IPS DF 19.7 (cell line): ENCODE measurements at places on chromosomes 6 and 20.

DNA sequence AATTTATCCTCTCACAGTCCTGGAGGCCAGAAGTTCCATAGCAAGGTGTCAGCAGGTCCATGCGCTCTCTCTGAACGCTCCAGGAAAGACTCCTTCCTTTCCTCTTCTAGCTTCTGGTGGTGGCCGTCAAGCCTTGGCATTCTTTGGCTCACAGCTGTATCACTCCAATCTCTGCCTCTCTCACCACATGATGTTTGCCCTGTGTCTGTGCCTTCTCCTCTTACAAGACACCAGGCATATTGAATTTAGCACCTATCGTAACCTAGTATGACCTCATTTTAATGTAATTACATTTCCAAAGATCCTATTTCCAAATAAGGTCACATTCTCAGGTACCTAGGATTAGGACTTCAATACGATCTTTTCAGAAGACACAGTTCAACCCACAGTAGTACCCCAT is 428.5 kb downstream of the CD83 start:
- no peak for DNase-seq

DNA sequence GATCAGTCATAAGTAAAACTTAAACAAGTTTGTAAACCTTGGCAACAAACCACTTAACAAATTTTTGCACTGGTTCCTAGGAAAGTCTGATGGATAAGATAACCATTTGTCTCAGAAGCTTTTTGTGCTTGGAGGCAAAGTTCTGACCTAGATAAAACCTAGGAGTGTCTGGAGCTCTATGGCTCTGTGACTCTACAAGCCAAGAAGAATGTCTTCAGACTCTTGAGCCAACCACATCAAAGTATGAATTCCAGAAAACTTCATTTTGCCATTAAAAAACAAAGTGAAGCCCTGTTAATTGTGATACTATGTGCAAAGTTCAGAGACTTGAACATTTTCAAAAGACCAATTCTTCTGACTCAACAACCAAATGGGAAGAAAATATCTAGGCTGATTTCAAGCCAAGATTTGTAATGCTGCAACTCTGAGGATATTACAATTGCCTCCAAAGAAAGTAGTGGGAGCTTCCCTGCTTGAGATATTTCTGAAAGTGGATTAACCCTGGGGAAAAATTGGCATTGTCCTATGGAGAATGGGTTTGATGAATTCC is 158.1 kb upstream of the FOXQ1 start:
- no peak for DNase-seq

GRCh38 chr6:158538741-158539140 is 21.1 kb upstream of the TMEM181 start:
- no peak for DNase-seq

- no peak for DNase-seq
These were observed 4.2 kb downstream of the MOG start for GRCh38 chr6:29661071-29661470.

DNA sequence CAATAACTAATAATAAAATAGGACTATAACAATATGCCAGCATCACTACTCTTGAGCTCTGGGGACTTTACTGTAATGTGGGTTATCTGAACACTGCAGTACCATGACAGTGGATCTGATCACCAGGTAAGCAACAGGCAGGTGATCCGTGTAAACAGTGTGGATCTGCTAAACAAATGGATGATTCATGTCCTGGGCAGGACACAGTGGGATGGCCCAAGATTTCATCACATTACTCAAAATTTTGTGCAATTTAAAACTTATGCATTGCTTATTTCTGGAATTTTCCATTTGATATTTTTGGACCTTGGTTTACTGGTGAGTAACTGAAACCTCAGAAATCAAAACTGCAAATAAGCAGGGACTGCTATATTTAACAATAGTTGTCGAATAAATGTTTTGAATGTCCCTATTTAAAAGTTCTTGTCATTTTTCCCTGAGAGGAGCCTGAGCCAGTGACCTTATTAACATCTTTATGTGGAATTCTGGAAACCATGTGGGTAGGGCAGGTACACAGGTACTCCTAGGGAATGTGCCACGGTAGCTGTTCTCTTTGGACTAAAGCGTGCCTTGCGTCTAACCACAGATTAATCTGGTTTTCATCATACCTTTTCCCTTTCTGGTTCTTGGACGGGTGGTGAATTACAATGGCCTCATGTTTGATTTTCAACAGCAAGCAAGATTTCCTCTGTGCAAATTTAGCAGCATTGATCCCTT is 214.5 kb upstream of the SASH1 start:
- no peak for DNase-seq

DNA sequence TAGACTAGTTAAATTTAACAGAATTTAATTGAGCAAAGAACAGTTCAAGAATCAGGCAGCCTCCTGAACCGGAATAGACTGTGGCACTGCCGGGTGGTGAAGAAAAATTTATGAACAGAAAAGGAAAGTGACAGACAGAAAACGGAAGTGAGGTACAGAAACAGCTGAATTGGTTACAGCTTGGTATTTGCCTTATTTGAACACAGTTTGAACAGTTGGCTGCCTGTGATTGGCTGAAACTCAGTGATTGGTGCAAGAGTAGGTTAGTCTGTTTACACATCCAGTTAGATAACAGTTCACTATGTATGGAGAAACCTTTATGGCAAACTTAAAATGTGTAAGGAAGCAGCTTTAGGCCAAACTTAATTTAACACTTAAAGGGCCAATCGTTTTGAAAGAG is 116.0 kb upstream of the CITED2 start:
- DNase-seq = no peak

DNA sequence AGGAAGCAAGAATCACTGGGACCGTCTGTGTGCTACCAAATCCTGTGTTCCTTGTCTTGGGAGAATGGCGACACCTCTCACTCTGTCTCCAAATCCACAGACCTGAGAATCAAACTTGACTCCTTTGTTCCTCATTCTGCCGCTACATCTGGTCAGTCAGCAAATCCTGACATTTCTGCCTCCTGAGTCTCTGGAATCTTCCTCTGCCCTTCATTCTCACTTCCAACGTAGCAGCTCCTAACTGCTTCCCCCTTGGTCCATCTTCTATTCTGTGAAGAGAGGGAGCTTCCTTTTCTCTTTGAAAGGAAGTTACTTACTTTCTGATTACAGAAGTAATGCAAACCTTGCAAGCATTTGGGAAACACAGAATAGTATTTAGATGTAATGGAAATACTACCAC is 37.7 kb downstream of the SYTL3 start:
- DNase-seq = no peak

GRCh38 chr20:38146628-38147027 is 18.4 kb downstream of the TGM2 start:
- no peak for DNase-seq

- DNase-seq = no peak
These were observed 50.0 kb downstream of the CDKAL1 start for GRCh38 chr6:20584100-20584731.

DNA sequence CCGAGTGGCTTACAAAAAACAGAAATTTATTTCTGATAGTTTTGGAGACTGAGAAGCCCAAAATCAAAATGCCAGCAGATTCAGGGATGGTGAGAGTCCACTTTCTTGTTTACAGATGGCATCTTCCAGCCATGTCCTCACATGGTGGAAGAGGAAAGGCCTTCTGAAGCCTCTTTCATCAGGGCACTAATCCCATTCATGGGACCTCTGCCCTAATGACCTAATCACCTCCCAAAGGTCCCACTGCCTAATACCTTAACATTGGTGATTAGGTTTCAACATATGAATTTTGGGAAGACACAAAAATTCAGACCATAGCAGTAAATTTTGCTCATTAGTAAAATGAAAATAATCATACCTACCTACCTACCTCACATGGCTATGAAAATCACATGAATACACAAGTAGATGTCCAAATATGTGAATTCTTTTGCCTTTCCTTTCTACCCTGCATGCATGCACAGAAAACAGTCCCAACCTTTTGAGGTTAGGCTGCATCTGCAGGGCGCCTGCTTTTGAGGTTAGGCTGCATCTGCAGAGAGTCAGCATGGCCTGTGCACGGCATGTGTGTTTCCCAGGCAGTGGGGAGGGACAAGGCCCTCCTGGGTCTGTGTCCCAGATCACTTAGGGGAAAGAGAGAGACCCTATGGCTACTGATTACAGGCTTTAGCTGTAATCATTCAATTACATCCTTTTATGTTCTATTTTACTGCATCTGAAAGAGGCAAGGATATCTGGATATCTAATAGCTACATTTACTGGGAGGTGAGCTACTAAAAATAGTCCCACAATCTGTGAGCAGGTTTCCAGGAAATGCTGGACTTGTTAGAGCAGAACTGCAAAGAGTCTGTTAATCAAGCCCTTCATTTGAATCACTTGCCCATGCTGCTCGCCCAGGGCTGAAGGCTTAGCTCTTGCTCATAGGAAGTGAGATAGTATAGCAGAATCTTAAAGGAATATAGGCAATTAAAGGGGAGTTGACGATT is 497.7 kb upstream of the MARCKS start:
- no peak for DNase-seq

- no peak for DNase-seq
These were observed 6.6 kb upstream of the KCNG1 start for GRCh38 chr20:51029556-51029955.

- DNase-seq = no peak
These were observed 38.8 kb downstream of the PPARD start for GRCh38 chr6:35381132-35381531.

DNA sequence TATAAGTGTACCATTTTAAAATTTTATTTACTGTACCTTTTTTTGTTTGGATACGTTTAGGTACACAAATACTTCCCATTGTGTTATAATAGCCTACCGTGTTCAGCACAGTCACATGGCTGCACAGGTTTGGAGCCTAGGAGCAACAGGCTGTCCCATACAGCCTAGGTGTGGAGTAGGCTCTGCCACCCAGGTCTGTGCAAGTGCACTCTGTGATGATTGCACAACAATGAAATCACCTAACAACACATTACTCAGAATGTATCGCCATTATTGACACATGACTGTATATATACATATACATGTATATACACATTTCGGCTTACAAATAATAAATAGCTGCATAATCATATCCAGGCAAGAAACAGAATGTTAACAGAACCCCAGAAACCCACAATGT is 15.4 kb downstream of the SERAC1 start:
- no peak for DNase-seq

DNA sequence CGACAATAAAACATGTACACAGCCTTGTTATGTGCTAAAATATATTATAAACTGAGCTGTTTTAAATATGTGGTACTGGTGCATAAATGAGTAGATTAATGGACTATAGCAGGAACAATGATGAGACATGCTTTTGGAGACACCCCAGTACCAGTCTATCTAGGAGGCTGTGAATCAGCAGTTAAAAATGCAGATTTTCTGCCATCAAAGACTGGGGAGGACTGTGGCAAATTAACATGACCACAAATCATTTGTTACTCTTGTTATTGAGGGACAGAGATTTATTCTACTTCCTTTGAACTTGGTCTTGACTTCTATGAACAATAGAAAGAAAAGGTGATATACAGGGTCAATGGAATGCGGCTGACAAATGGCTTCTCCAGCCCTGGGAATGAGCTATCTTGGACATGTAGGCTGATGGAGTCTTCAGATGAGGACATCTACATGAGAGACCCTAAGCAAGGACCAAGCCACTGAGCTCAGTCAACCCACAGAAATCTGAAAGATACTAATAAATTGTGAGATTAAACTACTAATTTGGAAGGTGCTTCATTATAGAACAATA is 551.7 kb upstream of the GJE1 start:
- no peak for DNase-seq

DNA sequence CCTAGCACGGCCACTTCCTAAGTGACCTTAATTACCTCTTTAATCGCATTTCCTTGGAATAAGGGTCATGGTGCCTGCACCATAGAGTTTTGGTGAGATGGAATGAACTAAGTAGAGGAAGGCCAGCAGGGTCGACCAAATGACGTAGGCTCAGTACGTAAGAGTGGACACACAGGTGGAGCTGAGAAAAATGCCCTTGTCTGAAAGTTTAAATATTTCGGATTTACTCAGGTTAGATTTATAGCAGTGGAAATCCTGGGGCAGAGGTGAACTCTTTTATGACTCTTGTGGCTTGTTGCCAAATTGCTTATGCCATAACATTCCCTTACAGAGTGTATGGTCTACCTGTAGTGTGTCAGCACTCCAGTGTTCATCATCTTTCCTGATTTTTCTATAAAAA is 23.6 kb upstream of the BTBD3 start:
- no peak for DNase-seq

GRCh38 chr6:47447722-47448121 is 29.9 kb upstream of the CD2AP start:
- no peak for DNase-seq

DNA sequence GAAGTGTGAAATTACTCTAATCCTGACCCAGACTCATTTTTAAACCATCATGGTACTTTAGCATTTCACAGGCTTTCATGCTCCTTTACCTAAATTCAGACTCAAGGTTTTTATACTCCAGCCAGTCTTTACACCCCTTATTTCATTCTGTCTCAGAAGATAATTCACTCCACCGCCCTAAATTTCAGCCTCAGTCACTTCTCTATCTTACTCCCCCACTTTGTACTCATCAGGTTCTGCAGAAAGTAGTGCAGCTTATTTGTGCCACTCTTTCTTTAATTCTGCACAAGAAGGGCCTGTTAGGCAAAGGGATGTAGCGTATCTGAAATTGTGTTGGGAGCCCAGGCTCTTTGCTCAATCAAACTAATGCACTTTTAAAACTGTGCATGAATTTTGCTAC is 205.5 kb downstream of the ARHGAP18 start:
- DNase-seq = no peak

GRCh38 chr6:25958700-25959162 is 3.9 kb upstream of the TRIM38 start:
- DNase-seq = no peak

DNA sequence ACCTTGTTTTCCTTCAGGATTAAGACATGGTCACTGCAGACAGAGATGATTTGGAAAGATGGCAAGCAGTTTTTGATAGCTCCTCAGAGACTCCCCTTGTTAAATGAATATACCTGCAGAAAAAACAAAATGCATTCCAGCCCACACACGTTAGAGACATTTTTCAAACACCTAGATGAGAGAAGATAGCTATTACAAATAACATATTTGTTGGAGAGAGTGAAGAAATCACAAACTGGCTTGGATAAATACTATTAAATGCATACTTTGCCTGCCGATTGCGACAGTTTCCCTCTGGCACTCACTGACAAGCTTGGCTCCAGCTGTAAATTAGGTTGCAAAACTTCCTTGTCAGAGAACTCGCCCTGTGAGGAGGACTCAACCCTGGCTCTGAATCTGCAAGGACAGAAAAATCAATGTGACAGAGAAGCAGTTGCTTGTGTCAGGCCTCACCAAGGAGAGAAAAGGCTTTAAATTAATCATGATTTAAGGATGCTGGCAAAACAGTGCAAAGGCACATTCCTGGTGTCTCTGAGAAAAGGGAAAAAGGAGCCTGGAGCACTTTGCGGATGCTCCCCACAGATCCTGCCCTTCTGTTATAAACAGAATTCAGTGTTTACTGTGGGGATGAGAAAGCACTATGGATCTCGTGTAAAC is 423.7 kb upstream of the MARCKS start:
- no peak for DNase-seq

- no peak for DNase-seq
These were observed 124.5 kb downstream of the MRPL14 start for GRCh38 chr6:44002593-44003344.

DNA sequence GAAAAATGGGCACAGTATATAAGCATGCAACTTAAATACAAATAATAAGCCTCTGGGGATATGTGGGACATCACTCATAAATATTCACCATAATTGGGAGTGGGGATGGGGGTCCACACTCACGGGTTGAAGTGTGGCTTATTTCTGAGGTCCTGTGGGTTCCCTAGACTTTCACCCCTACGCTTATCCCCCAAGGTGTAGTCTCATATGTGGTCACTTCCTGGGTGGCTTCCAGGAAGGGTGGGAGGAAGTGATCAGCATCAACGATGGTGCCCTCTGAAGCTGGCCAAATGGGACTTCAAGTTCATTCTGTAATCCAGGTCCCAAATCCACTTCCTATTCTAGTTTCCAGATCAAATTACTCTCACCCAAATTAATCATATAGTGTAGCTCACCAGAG is 59.5 kb downstream of the GNAS start:
- DNase-seq = no peak
